ENCODE measurements at places on chromosomes 12 and 14.

GRCh38 chr14:102760496-102761193 is 16.6 kb upstream of the TRAF3 start:
- DNase-seq = peak; percentile 75

- DNase-seq = no peak
These were observed 303.5 kb downstream of the EGLN3 start for GRCh38 chr14:33647385-33647786.

DNA sequence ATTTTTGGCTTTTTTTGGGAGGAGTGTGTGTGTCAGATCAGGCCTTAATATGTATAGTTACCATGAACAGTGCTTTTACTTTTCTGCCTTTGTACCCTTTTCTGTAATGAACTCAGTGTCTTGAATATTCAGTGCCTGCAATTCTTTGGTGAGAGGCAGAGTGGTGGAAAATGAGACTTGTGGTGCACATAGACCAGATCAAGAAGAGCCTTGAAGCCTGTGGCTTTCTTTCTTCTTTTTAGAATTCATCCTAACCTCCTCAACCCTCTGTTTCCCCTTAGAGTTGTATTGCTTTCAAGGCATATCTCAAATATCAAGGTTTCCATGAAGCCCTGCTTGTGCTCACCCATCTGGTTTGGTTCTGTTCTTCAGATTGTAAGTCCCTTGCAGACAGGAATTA is 2.6 kb downstream of the YLPM1 start:
- peak; percentile 13 for DNase-seq

- DNase-seq = no peak
These were observed 16.1 kb downstream of the VRTN start for GRCh38 chr14:74364271-74364880.

DNA sequence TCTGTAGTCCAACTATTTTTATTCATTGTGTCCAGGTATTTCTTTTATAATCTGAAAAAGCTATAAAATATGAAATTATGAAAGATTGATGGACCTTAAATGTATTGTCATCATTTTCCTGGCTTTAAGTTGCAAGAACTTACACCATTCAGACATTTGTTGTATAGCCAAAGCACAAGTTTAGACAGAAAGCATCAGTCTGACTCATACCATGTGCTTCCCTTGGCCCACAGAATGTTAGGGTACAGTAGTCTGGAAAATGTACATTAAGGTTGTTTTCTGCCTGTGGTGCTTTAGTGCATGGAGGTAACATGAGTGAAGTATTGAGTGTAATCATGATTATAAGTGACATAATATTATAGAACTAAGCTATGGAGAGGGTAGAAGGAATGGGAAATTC is 1002.5 kb downstream of the BCL11B start:
- no peak for DNase-seq

GRCh38 chr12:54286042-54287030 is 5.8 kb downstream of the HNRNPA1 start:
- peak; percentile 19 for DNase-seq

GRCh38 chr12:110670161-110670701 is 18.7 kb downstream of the HVCN1 start:
- no peak for DNase-seq

DNA sequence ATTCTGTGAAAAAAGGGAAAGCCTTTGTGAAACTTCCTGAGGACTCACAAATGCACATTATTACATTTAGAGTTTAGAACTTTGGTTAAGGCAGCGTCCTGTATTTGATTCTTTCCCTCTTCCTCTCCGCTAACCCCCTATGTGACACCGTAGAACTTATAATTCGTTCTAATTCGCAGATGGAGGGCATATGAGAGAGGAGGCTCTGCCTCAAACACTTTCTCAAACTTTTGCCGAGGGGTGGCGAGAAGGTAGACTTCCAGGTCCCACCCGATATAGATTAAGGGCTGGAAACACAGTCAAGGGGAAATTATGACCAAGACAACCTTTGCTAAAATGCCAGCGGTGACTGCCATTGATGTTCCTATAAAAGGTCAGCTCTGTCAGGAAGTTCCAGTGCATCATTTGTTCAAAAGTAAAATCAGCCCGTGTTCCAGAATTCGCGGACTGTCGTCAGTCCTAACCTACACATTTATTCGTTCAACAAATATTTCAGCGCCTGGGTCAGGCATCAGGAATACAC is 904 bp upstream of the PAPOLA start:
- peak; percentile 38 for DNase-seq

GRCh38 chr14:104536942-104537612 is 42.5 kb upstream of the C14orf180 start:
- no peak for DNase-seq

DNA sequence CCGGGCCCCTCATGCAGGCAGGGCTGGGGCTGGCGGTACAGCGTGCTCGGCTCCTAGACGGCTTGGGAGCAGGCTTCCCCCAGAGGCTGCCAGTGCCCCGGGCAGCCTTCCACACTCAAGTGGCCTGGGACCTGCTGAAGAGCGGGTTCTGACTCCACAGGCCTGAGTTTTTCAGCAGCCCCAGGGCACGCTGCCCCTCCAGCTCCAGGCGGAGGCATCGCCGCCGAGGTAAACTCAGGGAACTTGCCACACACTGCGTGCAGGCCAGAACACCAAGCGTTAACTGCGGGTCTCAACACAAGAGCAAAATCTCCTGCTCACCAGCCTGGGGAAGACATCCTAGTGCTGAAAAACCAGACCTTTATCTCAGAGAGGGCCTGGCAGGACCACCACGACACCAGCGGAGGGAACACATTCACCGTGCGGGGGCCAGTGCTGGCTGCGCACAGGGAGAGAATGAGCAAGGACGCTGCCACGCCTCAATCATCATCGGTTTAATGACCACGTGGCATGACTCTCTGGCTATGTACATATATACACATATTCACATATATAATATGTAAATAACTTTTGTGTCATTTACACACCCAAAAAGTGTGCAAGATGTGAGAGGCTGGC is 21.3 kb downstream of the PSMC1 start:
- DNase-seq = peak; percentile 30

- DNase-seq = no peak
These were observed 30.4 kb upstream of the BCAT1 start for GRCh38 chr12:24979329-24979728.

- peak; percentile 68 for DNase-seq
These were observed 124.4 kb downstream of the KIF26A start for GRCh38 chr14:104262515-104263514.

- no peak for DNase-seq
These were observed 78.5 kb downstream of the ST8SIA1 start for GRCh38 chr12:22256041-22256441.

DNA sequence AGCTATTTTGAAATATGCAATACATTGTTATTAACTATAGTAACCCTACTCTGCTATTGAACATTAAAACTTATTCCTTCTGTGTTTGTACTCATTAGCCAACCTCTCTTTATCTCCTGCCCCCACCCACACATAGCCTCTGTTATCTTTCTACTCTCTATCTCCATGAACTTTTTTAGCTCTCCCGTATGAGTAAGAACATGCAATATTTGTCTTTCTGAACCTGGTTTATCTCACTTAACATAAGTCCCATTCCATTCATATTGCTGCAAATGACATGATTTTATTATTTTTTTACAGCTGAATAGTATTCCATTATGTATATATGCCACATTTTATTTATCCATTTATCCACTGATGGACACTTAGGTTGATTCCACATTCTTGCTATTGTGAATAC is 79.0 kb upstream of the AMIGO2 start:
- no peak for DNase-seq

- no peak for DNase-seq
These were observed 59.1 kb upstream of the SLC6A13 start for GRCh38 chr12:321606-322326.

GRCh38 chr12:8913702-8914032 is 642 bp upstream of the PHC1 start:
- no peak for DNase-seq

DNA sequence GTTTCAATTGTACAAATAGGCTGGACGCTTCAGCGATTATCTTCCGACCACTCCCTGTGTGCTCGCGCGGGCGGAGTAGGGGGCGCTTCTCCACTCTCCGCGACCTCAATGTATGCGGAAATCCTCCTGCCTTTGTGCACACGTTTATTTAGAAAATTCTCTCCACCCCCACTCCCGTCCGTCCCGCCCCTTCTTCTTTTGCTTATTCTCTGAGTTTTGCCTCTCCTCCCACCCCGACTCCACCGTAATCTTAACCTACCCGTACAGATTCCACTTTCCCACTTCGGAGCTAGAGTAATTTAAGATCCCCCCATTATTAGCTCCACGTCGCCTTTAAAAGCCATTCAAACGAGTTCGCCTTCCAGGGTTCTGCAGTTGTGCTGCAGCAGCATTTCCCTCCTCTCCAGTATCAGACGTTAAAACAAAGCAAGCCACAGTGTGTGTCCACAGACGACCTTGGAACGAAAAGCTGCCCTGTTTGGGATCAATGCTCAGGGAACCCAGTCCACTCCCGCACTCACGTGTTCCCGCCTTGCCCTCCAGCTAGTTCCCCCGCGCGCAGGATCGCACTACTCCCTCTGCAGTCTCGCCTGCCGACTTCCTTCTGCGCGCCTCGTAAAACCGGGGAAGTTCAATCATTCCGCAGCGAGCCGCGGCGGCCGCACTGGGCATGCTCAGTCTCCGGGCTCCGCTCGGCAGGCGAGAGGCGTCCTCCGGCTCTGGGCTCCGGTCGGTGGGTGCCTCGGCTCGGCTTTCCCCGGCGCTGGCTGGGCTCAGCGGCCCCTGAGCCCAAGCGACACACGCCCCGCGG is at the start of gene ANO6:
Gene ANO6 (plus strand): TSS at position 677 of the 811 bp plus-strand sequence. CDS start 227 bp downstream, outside the sequence.
- peak; percentile 93 for DNase-seq

- DNase-seq = no peak
These were observed 1.6 kb upstream of the CHD4 start for GRCh38 chr12:6608592-6609281.

DNA sequence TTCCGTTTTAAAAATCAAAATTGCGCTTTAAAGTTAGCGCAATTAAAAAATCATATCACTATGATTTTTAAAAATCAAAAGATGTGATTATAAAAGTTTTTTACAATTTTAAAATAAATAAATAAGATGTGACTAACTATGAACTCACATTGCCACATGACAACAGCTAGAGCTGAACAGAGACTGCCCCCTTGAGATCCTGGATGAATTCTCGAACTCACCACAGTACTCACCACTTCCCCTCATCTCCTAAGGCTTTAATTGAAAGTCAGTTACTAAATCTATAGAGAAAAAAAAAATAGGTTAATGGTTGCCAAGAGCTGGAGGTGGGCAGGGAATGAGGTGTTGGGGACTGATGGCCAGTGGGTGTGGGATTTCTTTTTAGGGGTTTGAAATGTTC is 384.2 kb downstream of the ZFP36L1 start:
- peak; percentile 36 for DNase-seq

- DNase-seq = peak; percentile 65
These were observed 13.2 kb upstream of the CDH24 start for GRCh38 chr14:23070262-23071129.

DNA sequence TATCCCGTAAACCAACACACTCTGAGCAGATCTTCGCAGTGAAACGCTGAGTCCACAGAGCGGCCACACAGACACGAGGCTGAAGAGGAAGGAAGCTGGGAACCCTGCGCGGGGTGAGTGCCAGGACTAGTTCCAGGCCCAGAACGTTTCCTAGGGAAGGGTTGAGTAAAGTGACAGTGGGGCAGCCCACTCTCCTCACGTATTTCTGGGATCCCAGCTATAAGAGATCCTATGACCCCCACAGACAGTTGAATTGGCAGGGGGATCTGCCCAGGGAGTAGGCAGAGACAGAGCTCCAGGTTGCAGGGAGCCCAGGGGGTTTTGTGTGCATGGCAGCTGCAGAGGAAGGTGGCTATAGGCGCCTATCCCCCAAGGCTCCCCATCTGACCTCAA is 51.1 kb downstream of the GTF2A1 start:
- no peak for DNase-seq

DNA sequence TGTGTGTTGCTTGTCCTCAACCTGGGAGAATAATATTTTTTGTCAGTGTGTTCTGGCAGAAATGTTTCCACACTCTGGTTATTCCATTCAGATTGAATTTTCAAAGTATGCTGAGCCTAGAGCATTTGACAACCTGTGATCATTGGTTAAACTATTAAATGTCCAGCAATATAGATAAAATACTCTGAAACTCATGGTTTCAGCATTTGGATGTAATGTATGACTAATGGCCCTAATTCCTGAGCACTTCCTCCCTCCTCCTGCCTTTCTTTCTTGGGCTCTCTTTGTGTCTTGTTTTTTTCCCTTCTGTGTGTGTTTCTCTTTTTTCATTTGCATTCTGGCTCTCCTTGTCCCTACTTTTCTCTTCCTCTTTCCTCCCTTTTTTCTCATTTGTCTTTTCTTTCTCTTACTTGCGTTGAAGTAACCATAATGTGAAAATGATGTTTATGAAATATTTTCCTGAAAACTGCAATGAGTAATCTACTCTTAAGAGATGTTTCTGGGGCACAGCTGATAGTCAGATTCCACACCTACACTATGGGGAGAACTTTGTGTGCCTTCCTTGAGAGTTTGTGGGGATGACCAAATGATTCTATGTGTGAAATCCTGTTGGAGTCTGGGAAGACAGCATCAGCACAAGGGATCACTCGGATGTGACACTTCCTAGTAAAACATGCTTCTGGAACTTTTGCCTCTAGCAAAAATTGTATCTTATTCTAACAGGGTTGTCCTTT is 74.6 kb downstream of the FRMD6 start:
- DNase-seq = peak; percentile 71

DNA sequence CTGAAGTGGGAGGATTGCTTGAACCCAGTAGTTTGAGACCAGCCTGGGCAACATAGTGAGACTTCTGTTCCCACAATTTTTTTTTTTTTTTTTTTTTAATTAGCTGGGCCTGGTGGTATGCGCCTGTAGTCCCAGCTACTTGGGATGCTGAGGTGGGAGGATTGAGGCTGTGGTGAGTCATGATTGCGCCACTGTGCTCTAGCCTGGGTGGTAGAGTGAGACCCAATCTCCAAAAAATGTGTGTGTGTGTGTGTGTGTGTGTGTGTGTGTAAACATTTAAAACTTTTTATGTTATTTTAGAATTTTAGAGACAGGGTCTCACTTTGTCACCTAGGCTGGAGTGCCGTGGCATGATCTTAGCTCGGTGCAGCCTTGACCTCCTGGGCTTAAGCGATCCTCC is 6.8 kb downstream of the PPP1R36 start:
- DNase-seq = no peak
